Activated T-cell treated with anti-CD3 and anti-CD28 coated beads for 1 hour (primary cell): ENCODE measurements at places on chromosomes 2 and 18.

GRCh38 chr2:28164280-28164801, 228.3 kb upstream of the FOSL2 start:
- no peak for DNase-seq

DNA sequence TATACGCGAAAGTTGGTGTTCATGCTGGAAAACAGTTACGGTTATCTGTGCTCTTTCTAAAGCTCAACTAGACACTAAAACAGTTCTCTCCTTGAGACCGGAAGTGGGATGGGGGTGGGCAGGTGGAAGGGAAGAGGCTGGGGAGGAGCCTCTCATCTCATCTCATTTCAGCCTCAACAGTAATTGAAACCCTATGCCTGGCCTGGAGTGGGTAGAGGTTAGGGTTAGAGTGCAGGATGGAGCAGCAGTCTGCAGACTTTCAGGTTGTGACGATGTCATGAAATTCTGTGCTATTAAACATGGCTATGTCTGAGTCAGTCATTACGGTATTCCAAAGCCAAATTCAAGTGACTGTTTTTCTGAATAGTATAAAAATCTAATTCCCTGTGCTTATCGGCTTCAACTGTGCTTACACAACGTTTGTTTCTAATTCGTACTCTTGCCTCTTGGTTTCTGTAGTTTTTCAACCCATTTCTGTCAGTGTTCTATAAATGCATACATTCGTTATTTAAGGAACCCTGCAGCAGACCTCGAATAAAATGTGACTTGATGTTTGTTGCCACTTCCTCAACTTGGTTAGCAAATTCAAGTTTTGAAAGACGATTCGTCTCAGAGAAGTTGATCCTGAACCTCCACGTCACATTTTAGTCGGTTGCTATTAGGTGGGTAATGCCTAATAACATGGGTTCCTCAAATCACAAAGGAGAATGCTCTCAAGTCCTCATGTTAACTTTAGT, 75.8 kb upstream of the TCF7L1 start:
- no peak for DNase-seq

DNA sequence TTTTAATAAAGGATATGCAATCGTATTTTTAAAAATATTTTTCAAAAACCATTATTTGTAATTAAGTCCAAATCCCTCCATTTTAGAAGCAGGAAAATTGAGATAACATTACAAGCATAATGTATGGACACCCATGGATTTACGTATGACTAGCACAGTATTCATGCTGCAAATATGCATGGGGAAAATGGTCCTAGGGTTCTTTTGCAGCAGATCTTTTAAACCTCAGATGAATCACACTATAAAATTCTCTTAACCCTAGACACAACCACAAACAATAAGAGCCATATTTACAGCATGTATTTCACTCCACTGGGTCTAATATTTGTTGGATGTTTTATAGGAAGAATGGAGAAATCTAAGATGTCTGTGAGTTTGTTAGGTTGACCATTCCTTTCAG, 453.4 kb downstream of the TGIF1 start:
- no peak for DNase-seq

GRCh38 chr2:42053791-42054701, 6.2 kb downstream of the PKDCC start:
- DNase-seq: no peak

- DNase-seq: no peak
Observed at GRCh38 chr2:221529943-221530652, 42.0 kb downstream of the EPHA4 start.

- no peak for DNase-seq
Observed at GRCh38 chr18:42675810-42676209, 439.7 kb downstream of the RIT2 start.

DNA sequence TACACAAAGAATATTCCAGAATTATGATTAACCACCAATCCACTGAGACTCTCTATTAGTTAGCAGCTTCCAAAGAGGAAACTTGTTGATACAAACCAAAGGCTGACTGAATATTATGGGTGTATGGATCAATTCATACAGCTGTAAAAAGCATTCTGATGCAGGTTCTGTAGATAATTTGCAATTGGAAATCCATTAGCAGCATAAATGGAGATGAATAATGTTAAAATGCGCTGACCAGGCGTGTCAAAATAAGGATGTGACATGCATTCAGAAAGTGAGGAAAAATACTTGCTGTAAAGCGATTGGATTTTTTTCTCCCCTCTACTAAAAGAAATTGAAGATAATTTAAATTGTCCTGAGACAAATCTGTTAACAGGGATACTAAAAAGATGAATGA, 169.0 kb upstream of the DDX18 start:
- no peak for DNase-seq

DNA sequence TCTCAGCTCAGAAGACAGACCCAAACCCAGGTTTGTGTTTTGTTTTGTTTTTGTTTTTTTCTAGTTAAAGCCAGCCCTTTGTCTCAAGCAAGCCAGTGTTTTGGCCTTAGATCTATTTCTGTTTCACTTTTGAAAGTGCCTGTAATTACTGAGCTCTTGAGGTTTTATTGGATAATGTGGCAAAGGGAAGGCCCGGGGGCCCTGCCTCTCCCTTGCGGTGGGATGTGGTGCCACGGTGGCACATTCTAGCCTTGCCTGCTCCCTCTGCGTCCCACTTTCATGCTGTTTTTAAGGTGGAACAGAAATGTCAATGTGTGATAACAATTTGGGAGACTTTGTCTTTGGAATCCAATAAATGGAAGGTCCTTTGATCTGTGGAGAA, 2.5 kb downstream of the HPCAL1 start:
- no peak for DNase-seq

DNA sequence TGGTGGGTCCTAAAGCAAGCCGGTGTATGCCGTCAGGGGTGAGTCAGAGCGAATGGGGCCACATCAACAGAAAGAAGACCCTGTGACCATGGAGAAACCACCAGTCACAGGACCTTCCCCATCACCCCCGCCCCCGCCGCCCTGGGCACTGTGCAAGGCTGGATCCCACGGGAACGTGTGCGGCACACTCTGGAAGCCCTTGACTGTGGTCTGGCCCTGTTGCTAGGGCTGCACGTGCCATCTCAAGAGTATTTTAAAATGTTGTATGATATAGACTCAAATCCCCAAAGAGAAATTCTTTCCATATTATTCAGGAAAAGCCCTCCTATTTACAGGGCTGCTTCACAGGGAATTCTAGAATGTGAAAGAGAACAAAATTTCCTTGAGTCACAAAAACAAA, 174.8 kb downstream of the BCL2 start:
- no peak for DNase-seq

DNA sequence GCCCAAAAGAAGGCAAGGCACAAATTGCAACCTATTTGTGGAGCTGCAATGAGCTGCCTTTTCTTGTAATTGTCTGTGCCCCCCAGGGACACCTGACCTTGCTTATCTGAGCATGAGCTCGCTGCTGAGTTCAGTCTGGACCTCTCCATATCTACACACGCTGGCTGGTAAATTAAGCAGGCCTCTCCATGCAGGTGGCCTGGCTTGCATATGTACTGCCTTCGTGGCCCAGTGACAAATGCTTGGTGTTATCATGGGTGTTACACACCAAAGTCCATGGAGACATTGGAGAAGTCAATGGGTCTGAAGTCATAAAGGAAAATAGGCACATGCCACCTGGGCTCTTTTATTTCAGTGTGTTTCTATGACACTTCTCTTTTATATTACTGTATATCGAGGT, 121.2 kb downstream of the IRS1 start:
- no peak for DNase-seq

DNA sequence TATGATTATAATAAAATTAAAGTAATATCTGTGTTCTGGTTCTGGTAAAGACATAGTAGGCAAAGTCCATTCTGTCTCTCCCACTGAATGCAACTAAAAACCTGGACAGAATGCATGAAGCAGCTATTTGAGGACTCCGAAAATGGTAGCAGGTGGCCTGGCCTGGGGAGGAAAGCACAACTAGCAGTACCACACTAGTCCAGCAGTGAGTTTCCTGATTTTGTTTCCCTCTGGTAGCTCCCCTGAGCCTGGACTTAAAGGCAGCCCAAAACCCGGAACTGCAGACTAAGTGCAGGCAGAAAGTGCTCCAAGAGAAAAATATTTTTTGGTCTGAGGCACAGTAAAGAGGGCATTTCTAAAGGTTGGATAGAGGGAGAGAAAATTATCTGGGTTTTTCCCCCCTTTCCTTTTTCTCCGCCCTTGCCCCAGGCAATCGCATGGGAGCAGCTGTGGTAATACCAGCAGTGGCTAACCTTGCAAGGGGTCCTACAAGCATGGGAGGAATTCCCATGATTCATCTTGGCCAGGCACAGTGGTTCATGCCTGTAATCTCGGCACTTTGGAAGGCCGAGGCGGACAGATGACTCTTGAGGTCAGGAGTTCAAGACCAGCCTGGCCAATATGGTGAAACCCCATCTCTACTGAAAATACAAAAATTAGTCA, 32.3 kb downstream of the ASXL2 start:
- DNase-seq: no peak

DNA sequence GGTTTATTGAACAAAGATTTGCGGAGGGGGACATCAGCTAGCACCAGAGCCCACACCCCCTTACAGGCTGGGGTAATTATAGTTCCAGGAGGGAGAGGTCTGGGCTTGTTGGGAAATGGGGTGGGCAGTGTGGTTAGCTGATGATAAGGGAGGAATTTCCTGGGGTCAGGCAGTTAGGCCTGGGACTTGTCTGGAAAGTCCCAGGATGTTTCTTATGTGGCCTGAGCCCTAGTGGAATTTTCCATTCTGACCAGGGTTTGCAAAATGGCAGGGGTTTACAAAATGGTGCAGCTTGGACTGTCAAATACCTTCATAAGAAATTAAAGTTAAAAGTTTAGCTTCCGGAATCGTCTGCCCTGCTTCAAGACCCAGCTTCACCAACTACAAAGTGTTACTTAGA, 199.1 kb downstream of the FBXO15 start:
- DNase-seq: no peak

DNA sequence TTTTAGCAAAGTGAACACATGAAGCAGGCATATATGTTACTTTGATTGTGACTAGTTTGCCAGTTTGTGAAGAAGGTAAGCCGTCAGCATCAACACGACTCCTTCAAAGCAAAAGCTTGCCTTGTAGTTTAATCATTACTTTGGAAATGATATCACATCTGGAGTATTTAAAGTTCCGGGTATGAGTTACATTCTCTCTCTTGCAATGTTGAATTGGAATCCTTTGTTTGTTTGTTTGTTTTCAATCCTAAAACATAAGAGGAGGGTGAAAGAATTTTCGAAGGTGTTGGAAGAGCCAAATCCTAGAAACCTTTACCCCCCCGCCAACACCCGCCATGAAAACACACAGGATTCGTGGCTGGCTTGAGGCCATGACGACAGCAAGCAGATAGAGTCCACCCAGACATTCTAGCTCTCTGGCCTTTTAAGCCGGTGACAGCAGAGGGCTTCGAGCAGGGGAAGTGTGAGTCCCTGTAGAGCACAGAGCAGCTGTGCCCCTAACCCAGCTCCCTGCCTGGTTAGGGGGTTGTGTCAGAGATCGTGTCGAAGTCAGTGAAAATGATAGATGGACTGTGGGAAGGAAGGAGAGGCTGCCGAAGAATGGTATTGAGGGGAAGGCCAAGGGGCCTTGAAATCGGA, 103.8 kb upstream of the SMIM21 start:
- no peak for DNase-seq

DNA sequence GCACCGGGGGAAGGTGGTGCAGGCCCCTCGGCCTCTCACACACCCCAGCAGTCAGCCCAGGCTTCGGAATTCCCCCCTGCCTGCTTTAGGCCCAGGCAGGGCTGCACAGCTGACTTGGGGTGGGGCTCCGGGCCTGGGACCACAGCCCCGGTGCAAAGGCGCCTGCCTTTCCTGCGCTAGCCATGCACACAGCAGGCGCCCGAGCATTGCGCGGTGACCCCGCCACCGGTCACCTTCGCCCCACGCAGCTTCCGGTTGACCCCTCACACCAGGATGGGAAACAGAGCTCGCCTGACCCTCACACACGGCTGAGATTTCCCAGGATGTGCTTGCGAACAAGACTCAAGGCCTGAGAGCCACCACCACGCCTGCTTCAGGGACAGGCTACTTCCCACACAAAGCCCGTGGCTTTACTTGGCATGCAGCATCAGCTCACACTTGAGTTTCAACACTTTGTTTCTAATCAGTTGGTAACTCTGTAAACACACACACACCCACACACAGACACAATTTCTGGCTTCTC, 46.0 kb downstream of the SLC66A2 start:
- DNase-seq: no peak

GRCh38 chr2:33136566-33136965, 189.8 kb downstream of the LTBP1 start:
- no peak for DNase-seq

DNA sequence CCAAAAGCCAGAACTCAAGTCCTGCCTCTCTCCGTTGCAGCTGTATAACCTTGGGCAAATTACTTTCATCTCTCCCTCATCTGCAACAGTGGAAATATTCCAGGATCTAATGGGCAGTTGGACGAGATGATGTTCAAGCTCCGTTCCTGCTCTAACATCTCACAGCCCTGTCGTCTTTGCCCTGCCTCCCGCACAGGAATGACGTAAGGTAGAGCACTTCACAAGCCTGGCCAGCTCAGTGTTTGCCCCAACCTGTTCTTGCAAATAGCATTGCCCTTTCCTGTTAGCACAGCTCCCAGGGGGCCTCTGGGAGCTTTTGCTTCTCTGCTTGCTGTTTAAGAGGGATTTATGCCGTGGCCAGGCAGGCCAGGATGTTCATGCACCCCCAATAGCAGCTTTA, 107.9 kb downstream of the KLHL29 start:
- DNase-seq: no peak

DNA sequence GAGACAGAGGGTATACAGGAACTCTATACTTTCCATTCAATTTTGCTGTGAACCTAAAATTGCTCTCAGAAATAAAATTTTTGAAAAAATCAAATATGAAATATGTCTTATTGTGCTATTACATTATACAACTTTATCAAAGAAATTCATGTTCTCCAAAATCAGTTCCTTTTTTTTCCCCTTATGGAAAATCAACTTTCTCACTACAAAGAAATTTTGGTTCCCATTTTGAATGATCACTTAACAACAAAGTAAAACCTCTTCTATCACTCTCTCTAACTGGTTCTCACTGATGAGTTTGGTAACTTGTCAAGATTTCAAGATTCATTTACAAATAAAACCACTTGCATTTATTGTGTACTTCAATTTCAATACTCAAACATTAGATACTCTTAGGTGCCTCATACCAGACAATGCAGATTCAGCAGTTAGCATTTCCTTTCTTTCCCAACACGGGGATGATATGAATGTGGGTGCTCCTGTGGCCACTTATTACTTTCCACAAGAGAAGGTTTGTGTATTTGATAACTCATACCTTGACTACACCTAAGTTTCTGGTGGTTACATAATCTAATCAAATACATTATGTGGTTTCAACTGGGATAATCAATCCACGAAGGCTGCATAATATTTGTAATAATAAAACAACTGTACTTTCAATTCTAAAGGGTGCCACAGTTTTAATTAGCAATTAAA, 6.4 kb downstream of the PSME4 start:
- DNase-seq: no peak

- DNase-seq: no peak
Observed at GRCh38 chr18:10130606-10131005, 216.8 kb downstream of the VAPA start.
